CD8-positive, alpha-beta memory T cell (primary cell): ENCODE measurements at places on chromosomes 2 and 18. TPM values are rescaled to one million over a fixed set of nuclear protein-coding genes. Genes with fewer than 3 reads are reported as not detected.

Gene SULT1C2
- total RNA-seq, result not detected

Gene ADNP2
- total RNA-seq, result 18.9 TPM

Gene CDH20
- total RNA-seq, result 0.13 TPM

Gene DPP4
- total RNA-seq, result 15.4 TPM

Gene IMP4
- 227 TPM for total RNA-seq

Gene SCRN3
- total RNA-seq, result 16.0 TPM

Gene LMAN2L
- total RNA-seq, result 9.4 TPM

Gene SATB2
- total RNA-seq, result 0.09 TPM

Gene CD8B2
- total RNA-seq, result 4.5 TPM

Gene IL1RN
- 1.2 TPM for total RNA-seq

Gene MSH6
- 152 TPM for total RNA-seq

Gene DAPL1
- total RNA-seq, result not detected

Gene SFXN5
- total RNA-seq, result 16.8 TPM

Gene NEB
- 0.29 TPM for total RNA-seq

Gene SLC38A11
- not detected for total RNA-seq

Gene C1QL2
- not detected for total RNA-seq

Gene LRRC30
- total RNA-seq, result not detected

Gene MATN3
- total RNA-seq, result not detected

Gene SESTD1
- 3.7 TPM for total RNA-seq

Gene TBC1D8
- total RNA-seq, result 0.55 TPM

Gene FNDC4
- not detected for total RNA-seq

Gene HADHB
- total RNA-seq, result 80.2 TPM

Gene DNAH7
- total RNA-seq, result not detected

Gene KLHL30
- total RNA-seq, result not detected

Gene NAT8
- not detected for total RNA-seq

Gene TRAK2
- 24.9 TPM for total RNA-seq

Gene RMND5A
- 63.5 TPM for total RNA-seq

Gene LPIN2
- total RNA-seq, result 83.2 TPM

Gene TEKT4
- not detected for total RNA-seq

Gene CCDC178
- total RNA-seq, result not detected

Gene PROKR1
- total RNA-seq, result 0.09 TPM

Gene TNFAIP6
- total RNA-seq, result not detected

Gene TMEM200C
- total RNA-seq, result not detected

Gene CCDC141
- total RNA-seq, result 2.1 TPM

Gene ACMSD
- total RNA-seq, result not detected

Gene SPR
- 8.8 TPM for total RNA-seq

Gene ZNF521
- not detected for total RNA-seq

Gene CENPA
- 18.2 TPM for total RNA-seq

Gene DOCK10
- 135 TPM for total RNA-seq

Gene ASB18
- not detected for total RNA-seq

Gene AQP4
- not detected for total RNA-seq

Gene STEAP3
- 0.22 TPM for total RNA-seq

Gene C2orf76
- 19.6 TPM for total RNA-seq

Gene DSG1
- total RNA-seq, result not detected

Gene RNF103
- 14.6 TPM for total RNA-seq

Gene CFC1
- total RNA-seq, result not detected

Gene C1GALT1C1L
- 0.20 TPM for total RNA-seq

Gene NPHP1
- total RNA-seq, result 1.9 TPM

Gene BABAM2
- total RNA-seq, result 65.6 TPM

Gene SLC16A14
- 0.27 TPM for total RNA-seq

Gene LIMS2
- total RNA-seq, result 5.9 TPM

Gene ZNF892
- total RNA-seq, result 4.7 TPM
